ENCODE measurements at places on chromosomes 6 and 20.

- DNase-seq: no peak
Measured at GRCh38 chr6:113842165-113842564, 15.0 kb upstream of the MARCKS start.

GRCh38 chr6:126180585-126180984, 159.3 kb upstream of the CENPW start:
- DNase-seq: peak; percentile 33

DNA sequence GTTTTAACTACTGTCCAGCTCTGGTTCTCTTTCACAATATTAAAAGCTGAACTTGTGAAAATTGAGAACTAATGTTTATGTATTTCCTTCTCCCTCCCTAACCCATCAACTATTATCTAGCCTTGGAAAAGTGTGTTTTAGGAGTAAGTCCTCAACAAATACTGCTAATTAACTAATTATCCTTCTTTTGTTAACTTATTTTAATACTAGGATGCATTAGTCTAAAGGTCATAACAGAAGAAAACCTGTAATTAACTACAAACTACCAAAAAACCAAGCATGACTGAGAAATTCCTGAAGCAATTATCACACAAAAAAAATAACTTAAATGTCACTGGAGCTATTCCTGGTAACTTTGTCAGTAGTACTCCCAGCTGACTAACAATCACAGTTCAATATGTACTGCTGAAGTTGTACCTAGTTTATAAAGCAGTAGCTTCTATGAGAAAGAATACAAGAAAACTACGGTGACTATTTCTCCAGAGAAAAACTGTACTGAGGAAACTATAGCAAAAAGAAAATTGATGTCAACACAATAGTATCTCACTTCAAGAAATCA, 301.9 kb downstream of the LAMA2 start:
- no peak for DNase-seq

- no peak for DNase-seq
Measured at GRCh38 chr6:130055271-130055670, 36.9 kb downstream of the L3MBTL3 start.

GRCh38 chr6:142225115-142225514, 76.7 kb upstream of the ADGRG6 start:
- DNase-seq: no peak

- no peak for DNase-seq
Measured at GRCh38 chr20:55086421-55086820, 611.0 kb downstream of the DOK5 start.

DNA sequence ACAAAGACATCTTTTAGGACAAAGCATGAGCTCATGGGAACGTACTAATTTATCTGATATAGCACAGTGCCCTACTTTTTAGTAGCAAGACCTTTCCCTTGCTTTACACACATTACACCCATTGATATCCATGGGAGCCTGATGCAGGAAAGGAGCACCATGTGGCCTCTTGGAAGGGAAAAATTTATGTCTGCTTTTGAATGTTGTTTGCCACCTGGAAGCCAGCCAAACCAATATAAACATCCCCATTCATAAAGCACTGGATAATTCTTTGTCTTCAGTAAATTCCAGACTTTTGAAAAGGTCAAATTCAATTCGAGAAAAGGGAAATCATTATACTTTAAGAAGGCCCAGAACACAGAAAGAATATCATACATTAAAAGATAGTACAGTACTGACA, 152.3 kb upstream of the BEND6 start:
- no peak for DNase-seq

DNA sequence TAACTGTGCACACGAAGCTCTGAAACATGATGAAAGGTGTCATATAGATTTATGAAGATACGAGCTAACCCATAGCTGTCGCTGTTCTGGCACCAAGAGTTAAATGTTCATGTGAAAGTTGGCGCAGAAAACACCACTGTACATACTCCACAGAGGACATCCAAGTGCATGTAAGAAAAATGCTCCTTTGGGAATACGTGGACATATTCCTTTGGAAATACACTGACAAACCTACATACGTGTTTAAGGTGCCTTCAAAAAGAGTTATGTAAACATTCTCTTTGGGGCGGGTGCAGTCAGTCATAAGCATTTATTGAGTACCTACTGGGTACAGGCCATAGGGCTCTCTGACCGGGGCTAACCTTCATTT, 723 bp upstream of the ARID1B start:
- DNase-seq: no peak

DNA sequence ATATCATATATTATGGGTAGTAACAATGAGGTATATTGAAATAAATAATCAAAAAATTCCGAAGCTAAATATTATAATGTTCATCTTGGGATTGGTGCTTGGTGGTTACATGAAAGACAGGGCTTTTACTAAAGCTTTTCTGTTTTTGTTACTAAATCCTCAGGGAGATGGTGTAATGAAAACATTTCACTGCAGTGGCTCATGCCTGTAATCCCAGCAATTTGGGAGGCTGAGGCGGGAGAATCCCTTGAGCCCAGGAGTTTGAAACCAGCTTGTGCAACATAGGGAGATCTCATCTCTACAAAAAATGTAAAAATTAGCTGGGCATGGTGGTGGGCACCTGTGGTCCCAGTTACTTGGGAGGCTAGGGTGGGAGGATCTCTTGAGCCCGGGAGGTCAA, 42.9 kb downstream of the AFG1L start:
- DNase-seq: no peak

- no peak for DNase-seq
Measured at GRCh38 chr6:141532211-141532610, 600.5 kb upstream of the GJE1 start.

GRCh38 chr20:4490045-4490444, 231.7 kb upstream of the PRND start:
- no peak for DNase-seq

DNA sequence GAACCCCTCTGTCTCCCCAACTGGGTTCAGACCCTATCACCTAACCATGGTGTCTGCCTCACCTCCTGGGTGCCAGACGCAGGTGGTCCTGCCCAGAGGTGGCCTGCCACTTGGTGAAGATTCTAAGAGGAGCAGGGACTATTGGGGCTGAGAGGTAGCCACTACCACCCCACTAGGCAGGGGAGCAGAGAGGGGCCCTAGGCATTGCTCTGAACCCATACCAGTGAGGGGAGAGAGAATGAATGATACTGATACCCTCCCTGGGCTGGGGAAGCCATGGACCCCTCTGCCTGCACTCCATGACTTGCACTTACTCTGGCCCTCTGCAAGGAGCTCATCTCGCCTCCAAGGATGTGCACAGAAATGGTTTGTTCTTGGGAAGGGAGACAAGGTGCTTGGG, 31.7 kb upstream of the SPDEF start:
- no peak for DNase-seq

DNA sequence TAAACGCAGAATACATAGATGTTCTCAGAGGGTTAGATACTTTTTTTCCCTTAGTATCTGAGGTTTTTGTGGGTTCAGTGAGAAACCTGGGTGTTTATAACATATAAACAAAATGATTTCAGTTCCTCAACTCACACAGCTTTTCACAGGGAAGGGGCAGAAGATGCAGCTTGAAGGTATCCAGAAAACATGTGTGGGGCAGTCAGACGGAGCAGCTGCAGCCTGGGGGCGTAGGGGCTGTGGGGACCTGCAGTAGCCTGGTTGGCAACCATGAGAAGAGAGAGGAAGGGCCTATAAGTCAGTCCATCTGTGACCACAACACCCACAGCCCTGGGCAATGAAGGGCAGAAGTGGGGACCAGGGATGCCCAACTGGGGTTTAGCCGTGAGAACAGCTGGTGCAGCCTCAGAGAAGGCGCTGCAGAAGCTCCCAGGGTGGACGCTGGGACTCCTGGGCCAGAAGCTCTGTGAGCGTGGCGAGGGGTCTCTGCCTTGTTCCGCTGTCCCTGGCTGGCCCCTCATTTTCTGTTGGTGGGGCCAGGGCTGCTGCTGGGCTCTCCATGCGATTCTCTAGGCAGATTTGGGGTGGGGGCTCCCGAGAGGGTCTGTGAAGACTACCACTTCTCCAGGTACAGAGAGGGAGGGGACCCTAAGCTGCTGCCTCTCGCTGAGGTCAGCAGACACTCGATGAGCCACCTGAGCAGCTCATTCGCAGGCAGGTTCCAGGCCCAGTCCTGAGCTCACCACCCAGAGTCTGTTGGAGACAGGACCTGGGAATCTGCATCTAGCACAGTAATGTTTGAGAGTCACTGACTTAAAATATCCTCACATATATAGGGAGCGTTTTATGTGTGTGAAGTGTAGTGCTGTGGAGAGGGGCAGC, 181.2 kb downstream of the ZDHHC14 start:
- DNase-seq: no peak

- DNase-seq: no peak
Measured at GRCh38 chr20:50259705-50260478, 69.3 kb downstream of the CEBPB start.

DNA sequence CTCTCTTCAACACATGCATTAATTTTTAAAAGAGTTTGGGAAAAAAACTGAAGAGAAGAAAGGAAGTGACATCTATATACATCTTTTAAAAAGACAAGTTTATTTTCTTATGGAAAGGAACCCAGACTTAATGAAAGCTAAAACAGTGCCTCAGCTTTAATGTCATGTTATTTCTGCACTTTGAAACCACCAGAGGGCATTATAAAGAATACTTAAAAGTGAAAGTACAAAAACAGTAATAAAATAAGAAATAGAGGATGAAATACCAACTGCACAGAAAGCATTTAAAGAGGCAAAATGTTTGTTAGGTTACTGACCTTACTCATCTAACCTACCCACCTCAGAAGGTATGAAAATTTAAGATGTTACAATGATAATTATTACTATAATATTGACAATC, 98.8 kb downstream of the HUS1B start:
- DNase-seq: no peak

DNA sequence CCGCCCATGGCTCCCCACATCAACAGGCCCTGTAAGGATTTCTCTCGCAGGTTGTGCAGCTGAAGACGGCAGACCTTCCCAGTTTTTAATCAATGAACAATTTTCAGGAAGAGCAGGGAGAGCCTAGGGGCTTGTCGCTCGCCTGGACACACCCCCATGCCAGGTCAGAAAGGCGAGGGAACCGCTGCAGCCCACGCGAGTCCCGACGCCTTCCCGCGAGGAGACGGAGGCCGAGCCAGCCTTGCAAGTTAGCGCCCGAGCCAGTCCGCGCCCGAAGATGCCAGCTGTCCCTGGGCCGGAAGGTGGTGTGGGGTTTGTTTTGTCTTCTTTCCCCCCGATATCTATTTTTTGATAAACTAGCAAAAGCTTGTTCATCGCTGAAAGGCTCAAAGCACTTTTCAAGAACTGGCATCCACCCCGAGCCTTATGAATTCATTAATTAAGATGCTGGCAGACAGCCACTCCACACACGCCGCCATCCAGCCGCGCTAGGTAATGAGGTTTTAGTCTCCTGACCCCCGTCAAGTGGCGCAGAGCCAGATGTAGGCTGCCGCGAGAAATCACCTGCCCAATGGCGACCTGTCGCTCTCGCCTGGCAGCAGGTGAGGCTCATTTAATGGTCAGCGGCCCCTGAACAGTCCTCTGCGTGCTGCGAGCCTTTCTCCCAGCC, 6.6 kb downstream of the CCDC167 start:
- DNase-seq: no peak

DNA sequence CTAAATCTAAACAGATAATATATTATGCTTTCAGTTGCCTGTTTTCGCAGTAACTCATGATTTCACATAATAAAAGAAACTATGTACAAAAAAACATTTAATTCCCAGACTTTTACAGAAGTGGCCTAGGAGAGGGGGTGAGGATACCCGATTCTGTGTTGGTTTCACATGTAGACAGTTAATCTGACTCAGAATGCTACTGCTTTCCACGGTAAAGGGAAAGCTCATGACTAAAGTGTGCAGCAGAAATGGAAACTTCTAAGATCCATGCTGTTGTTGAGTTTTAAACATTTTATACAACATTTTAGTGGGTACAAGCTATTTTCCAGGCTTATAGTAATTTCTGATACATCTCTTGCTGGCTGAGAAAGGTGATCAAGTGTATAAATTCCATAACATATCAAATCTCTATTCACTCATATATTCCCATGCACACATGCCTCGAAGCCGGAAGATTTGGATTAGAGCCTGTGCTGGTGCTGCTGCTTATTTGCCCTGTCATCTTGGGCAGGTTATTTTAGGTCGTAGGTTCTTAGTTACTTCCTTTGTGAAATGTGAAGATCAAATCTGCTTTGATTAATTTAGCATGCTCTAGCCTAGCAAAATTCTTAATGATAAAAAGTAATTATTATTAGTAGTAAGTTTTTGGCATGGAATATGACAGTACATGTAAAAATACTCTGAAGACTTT, 896.7 kb upstream of the MAP3K7 start:
- DNase-seq: no peak

DNA sequence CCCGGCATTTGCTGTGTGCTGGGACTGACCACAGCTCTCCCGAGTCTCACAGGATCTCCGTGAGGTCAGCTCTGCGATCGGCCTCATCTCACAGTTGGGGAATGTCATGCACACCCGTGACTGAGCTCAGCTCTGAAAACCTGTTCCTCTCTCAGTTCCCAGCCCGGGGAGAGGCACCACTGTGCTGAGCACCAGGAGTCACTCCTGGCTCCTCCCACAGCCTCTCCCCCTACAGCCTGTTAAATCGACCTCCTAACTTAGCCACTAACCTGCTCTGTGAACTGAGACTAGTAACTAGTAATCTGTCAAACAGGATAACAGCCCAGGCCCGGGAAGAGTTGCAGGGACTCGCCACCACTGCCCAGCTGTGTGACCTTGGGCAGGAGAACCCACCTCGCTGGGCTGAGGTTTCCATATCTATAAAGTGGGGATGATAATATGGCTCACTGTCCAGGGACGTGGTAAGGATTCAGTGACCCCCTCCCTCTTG, 20.1 kb upstream of the NOL4L start:
- no peak for DNase-seq

GRCh38 chr6:125252891-125253290, 48.9 kb downstream of the HDDC2 start:
- DNase-seq: no peak

DNA sequence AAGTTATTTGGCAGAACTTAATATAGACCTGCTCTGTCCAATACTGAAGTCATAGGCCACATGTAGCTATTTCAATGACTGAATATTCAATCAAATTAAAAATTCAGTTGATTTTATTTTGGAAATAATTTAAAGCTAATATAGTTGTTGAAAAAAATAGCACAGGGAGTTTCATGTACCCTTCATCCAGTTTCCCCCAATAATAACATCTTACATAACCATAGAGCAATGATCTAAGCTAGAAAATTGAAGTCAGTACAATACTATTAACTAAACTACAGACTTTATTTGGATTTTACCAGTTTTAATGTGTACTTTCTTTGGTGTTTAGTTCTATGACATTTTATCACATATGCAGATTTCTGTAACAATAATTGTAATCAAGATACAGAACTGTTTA, 212.2 kb upstream of the HDDC2 start:
- DNase-seq: no peak

- DNase-seq: no peak
Measured at GRCh38 chr6:75946146-75946831, 126.2 kb downstream of the IMPG1 start.

- DNase-seq: no peak
Measured at GRCh38 chr6:36370638-36371037, 16.8 kb downstream of the ETV7 start.

- DNase-seq: no peak
Measured at GRCh38 chr6:136737871-136738691, 54.2 kb downstream of the MAP3K5 start.

Measured in GM04504 (cell line).